ENCODE measurements at places on chromosomes 16 and 17.

- no peak for DNase-seq
Measured at GRCh38 chr17:79794659-79795511, 2.0 kb downstream of the CBX8 start.

GRCh38 chr17:32350666-32351418 lies 885 bp downstream of the ZNF207 start:
- DNase-seq: no peak

- no peak for DNase-seq
Measured at GRCh38 chr17:57293077-57293476, 36.8 kb downstream of the MSI2 start.

- no peak for DNase-seq
Measured at GRCh38 chr17:29980261-29980660, 38.8 kb downstream of the EFCAB5 start.

- DNase-seq: no peak
Measured at GRCh38 chr16:88366704-88367047, 16.1 kb upstream of the ZNF469 start.

- DNase-seq: no peak
Measured at GRCh38 chr16:88063211-88063773, 112.1 kb downstream of the BANP start.

- DNase-seq: no peak
Measured at GRCh38 chr17:55228683-55229192, 36.0 kb upstream of the HLF start.

DNA sequence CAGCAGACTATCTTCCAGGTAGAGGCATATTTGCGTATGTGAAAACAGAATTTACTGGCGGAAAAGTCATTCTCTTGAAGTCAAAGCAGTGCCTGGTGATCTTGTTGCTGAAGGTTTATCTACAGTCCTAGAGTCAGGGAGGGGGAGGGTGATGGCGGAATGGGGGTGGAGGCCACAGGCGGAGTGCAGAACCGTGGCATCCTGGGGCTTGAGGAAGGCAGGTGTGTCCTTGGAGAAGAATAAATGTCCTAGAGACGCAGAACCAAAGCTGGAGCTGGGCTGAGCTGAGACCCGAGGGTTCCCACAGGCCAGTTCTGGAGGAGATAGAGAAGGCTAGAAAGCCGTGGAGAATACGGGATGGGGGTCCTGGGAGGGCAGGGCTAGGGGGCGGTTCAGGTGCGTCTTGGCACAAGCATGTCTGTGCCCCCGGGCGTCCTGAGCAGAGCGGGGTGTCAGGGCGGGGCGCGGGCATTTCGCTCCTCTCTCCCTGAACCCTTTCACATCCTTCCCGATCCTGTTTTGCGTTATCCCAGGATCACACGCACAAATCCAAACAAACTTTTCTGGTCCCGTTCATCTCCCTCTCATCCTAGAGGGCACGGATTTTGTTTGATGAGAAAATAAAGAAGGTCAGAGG lies 76.9 kb upstream of the CREBBP start:
- DNase-seq: no peak

DNA sequence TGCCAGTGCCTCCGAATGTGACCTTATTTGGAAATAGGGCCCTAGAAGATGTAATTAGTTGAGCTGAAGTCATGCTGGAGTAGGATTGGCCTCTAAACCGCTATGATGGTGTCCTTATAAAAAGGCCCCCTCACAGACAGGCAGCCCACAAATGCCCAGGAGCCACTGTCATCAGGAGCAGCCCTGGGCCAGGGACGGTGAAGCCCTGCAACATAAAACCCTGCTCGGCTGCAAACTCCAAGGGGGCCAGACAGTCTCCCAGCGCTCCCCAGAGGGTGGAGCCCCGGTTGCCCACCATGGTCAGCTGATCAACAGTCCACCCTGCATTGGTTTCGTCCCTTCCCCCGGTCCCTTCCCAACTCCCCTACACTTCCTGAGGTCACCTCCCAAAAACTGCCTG lies 351.7 kb downstream of the FOXL1 start:
- no peak for DNase-seq

GRCh38 chr17:50918933-50919296 lies 52.8 kb upstream of the TOB1 start:
- DNase-seq: no peak

- no peak for DNase-seq
Measured at GRCh38 chr16:68711421-68712139, 25.5 kb upstream of the CDH1 start.

- no peak for DNase-seq
Measured at GRCh38 chr17:1906662-1907101, 76.9 kb downstream of the RPA1 start.

DNA sequence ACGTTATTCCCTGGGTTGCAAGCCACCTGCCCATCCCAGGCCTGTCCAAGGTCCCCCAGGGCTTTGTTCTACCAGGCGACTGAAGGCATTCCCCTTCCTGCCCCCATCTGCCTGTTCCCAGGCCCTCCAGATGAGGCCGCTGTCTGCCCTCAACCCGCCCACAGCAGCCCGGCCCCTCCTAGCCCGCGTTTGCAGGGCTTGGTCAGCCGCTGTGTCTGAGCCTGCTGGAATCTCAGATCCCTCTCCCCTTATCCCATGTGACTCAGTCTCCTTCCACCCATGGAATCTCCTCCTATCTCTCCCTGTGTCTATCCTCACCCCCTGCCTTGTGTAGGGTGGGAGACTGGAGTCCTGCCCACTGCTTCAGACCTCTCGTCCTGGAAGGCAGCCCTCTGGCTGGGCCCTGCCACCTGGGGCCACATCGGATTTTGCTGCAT lies 186.0 kb upstream of the TNRC6C start:
- peak; percentile 41 for DNase-seq

DNA sequence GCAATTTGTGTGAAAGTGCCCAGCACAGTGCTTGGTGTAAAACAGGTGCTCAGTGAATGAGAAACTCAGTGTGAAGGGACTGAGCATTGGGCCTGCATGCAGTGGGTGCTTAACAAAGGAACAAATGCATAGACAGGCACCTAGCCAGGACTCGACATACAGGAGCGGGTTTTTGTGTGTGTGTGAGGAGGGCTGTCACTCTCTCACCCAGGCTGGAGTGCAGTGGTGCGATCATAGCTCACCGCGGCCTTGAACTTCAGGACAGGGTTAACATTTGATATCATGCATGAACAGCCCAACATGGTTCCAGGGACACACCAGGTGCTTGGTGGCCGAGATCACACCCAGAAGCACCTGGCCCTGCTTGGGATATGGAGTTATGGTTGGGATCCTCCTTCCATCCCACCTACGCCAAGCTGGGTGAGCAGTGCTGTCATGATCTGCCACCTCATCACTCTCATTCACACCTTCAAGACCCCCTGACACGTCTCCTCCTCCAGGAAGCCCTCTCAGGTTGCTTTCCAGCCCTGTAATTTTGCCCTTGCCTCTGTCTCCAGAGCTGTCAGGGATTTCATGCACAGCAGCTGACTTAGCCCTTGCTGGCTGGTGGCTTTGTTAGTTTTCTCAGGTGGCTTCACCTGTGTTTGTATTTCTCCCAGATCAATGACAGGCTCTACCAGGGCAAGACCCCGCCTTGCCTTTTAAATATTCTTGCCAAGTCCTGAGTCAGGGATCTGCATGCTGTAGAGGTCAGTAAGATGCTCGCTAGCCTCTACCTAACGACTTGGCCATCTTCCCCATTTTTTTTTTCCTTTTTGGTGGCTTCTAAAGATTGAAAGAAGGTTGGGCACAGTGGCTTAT lies 66.4 kb downstream of the OR1D5 start:
- no peak for DNase-seq

DNA sequence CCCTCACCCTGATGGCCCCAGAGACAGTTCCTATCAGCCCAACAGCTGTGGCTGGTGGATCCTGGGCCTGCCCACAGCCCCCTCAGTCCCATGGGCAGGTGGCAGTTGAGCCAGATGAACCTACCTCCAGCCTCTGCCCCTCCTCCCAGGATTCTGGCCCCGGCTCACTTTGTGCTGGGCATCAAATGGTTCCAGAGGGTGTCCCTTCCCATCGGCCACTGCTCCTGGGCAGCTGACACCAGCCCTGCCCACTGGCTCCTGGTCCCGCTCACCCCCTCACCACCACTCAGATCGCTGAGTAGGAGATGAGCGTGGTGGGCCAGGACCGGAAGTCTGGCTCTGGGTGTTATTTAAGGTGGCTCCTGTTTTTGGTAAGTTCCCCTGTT lies 2.0 kb downstream of the TTYH2 start:
- no peak for DNase-seq

DNA sequence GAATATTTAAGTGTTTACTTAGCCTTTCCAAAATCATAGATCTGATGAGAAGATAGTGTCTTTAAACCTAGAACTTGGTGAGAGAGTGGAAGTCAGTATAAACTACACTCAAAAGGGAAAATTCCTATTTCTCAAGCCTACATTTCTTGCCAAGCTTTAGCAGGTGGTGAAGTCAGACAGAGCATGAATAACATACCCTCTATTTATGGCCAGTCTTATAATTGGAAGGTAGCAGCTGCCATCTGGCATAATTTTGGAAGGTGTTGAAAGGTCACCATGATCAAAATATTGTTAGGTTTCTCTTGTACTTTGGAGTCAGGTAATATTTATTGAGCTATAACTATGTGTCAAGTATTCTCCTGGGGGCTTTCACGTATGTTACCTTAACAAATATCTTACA lies 729.3 kb upstream of the KIF2B start:
- DNase-seq: no peak

GRCh38 chr17:17760350-17760749 lies 76.4 kb downstream of the SREBF1 start:
- no peak for DNase-seq

DNA sequence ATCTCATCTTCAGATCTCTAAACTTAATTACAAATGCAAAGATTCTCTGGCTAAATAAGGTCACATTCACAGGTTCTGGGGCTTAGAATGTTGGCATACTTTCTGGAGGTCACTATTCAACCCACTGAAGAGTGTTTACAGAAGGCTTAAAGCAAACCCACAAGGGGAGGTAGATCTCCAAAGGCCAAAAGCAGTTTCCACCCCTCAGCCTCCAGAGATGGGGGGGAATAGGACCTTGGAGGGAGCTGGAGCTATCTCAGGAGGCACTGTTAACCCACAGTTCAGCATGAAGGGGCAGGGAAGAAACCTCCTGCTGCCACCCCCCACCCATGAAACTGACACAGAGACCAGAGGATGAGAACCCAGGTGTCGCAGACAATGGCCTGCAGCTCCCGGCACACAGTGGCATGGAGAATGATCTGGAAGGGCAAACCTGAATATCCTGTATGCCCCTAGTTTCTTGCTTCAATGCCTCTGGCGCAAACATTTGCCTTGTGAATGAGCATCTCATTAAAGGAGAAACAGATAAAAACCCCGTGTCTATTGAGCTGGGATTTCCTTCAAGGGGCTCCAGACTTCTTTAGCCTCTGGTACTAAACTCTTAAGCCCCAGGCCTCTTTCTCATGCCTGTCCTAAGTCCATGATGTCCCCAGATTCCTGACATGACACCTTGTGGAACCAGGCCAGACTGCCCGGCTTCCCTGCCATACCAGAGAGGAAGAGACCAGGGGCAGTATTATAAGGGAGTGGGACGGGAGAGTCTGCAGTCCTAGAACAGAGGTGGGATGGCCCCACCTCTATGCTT lies 103.1 kb upstream of the CDH5 start:
- no peak for DNase-seq

DNA sequence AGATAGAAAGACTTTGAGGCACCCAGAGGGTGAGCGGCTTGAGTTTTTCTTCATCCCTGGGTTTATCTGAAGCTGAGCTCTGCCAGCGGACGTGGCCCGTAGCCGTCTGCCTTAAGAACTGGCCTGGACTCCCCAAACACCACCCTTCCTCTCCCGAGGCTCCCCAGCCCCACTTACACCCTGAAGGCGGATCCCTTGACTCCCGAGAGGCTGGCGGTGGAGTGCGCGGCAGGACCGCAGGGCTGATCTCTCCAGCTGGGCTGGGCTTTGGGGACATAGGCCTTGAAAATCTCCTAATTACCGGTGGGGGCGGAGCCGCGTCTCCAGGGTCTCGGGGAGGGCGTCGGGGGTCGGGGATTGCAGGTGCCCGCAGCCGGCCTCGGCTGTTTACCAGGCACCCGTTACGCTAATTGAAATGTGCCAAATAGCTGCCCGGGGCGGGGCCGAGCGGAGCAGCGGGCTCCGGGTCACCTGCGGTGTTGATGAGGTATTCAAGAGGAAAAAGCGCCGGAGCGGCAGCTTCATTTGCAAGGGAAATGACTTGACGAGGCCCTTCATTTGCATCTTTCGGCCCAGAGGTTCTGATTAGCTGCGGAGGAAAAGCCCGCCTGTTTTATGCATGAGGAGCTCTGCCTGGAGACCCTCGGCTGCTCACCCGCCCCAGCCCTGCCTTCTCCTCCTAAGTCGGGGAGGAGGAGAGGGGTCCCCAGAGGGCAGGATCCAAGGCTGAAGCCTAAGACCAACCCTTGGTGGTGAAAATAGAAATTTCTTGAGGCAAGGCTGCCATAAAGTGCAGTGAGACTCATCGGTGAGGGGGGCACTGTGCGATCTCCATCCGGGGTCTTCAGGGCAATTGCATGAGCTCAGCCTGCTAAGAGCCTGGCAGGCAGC lies 100.7 kb downstream of the MGAT5B start:
- peak; percentile 29 for DNase-seq

- no peak for DNase-seq
Measured at GRCh38 chr16:29819506-29819905, 756 bp upstream of the MVP start.

DNA sequence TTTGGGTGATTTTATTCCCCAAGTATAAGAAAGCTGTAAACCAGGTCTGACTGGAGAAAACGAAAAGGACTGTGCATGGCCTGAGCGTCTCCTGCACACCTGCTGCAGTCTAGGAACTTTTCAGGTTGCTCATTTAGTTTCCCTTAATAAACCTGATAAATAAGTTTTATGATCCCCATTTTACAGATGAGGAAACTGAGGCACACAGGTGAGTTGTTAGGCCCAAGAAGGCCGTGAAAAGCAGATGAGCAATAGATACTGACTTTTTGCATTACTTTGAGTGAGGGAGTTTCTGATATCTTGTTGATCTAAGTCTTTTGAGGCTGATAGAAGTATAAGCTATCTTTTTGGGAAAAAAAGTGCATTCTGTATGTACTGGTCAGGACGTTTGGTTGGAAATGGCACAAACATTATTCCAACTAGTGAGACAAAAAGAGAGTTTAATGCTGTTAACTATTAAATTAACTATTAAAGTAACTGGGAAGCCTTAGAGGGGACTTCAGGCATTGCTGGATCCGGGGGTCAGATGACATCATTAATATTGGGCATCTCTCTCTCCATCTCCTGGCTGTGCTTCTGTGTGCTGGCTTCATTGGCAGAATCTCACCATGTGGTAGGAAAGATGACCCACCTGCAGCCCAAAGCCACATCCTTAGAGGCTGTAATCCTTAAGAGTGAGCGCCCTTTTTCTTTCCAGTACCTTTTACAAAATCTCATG lies 163.4 kb downstream of the CMIP start:
- DNase-seq: no peak

GRCh38 chr17:58741121-58741625 lies 14.5 kb upstream of the PPM1E start:
- DNase-seq: no peak

GRCh38 chr17:65278820-65279184 lies 141.6 kb downstream of the RGS9 start:
- no peak for DNase-seq
